ENCODE measurements at places on chromosomes 13 and 19.

- no peak for DNase-seq
These were observed 5.4 kb downstream of the LINGO3 start for GRCh38 chr19:2302319-2303210.

DNA sequence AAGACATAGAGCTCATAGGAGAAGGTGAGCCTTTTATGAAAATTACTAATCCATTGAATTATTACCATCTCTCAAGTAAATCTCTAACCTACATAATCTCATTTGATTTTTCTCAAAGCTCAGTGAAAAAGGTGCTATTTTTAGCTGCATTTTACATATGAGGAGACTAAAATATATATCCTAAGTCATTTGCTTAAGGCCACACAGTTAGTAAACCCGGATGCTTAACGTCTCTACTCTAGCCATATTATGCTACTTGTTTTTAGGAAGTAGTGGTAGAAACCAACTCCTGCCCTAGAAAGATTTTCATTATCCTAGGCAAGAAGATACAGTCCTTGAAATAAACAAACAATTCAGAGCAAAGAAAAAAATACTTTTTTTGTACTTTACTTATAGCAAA, 108.9 kb downstream of the RBM26 start:
- no peak for DNase-seq

DNA sequence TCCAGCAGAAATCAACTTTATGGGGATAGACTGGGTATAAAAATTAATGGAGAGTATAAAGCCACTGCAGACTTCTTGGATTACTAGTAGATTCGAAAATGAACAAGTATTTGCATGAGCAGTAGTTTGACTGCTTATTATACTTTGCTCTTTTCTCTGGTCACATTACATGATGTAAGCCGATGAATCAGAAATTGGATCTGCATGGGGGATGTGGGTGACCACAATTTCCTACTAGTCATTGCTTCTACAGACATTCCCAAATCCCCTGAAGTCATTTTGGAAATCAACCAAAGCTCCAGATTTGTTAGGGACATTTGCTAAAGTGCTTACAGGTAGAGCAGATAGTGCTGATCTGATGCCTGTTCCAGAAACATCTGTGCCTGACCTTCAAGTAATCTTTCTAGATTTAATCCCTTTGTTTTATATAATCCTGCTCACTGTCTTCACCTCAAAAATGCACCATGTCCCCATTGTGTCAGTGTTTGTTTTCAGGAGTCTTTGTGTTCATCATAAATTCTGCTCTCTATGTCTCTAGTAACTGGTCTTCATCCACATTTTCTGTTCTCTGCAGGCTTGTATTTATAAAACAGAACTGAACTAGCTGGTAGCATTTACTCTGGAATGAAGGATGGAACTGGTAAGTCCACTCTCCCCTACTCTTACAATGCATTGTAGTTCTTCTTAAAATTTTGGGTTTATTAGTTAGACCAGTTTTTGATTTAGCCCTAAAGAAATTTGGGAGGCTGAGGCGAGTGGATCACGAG, 201.5 kb upstream of the CSNK1A1L start:
- no peak for DNase-seq

GRCh38 chr13:85798556-85798955, 663 bp downstream of the SLITRK6 start:
- no peak for DNase-seq

DNA sequence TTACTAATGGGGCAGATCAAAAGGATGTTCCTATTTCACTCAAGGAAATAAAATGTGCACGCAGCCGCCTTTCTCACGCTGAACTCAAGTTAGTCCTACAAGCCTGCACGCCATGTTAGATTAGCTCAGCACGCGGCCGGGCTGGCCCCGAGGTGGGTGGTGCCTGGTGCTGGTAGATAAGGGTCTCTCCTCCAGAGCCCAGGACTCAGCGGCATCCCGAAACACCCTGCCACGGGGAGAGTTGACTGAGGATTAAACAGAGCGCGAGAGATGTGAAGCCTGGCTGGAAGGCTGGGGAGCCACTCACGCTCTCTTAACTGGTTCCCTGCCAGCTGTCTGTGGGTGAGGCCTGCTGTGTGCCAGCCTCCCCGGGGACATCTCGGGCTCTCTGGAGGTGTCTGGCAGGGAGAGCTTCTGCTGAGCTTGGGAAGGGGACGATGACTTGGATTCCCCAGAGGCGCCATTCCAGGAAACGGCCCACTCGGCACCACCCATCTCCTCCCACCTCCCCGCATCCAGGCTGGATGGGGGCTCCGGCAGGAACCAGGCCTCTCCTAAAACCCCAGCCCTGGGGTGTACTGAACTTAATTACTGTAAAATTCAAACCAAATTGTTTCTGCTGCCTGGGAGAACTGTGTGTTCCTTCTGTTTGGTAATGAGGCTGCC, 122.2 kb downstream of the KDM4B start:
- DNase-seq = no peak

GRCh38 chr19:19451429-19452242, 46.2 kb downstream of the GATAD2A start:
- peak; percentile 76 for DNase-seq

- DNase-seq = peak; percentile 49
These were observed 24.3 kb downstream of the COLGALT1 start for GRCh38 chr19:17579661-17580244.

DNA sequence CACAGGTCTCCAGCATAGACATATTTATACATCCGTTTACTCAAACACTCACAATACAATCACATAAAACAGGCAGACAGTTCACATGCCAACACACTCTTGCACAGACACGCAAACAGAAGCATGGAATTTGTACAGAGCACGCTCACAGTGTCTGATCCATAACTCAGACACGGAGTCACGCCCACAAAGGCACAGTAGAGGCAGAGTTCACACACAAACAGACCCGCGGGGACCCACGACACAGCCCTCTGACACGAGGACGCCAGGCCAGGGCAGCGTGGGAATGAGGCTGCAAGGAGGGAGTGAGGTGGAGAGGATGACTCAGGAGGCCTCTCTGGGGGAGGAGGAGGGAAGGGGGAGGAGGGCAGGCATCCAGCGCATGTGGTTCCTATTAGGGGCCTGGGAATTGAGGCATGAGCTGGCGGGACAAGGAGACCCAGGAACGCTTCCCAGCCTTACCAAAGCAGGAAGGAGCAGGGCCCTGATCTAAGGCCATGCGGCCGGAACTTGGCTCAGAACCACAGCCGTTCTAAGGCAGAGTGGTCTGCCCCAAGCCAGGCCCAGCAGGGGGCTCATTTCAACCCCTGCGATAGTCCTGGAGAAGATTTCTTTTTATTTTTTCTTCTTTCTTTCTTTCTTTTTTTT, 9.1 kb upstream of the OLFM2 start:
- DNase-seq = no peak

DNA sequence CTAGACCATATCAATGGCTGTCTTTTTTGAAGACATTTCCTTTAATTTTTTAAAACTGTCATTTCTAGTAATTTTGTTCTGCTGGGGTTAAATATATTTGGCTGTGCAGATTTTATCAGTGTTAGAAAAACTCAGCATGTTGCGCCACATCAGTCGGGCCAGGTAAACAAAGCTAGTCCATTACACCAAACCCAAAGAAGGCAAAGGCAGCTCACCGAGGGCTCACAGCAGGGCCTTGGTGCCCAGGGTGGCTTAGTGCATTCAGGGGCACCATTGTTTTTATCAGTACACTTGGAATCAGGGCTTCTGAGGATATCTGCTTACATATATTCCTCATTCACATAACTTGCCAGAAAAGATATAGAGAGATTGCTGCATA, 22.2 kb downstream of the SPATA13 start:
- DNase-seq = no peak

DNA sequence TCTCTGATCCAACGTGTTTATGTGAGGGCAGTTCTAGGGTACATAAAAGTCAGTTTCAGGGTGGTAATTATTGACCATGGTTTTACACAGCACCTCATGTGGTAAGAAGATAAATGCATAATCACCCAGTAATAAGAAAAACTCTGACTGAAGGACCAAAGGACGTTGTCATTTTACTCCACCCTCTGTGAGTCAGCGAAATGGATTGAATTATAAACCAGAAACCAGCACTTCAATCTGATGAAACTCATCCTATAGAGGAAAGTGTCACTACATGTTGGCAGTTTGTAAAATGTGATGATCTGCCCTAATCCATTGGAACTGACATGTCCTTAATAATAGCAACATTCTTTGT, 406.8 kb downstream of the KLF5 start:
- no peak for DNase-seq

- DNase-seq = no peak
These were observed 21.5 kb downstream of the SHISA2 start for GRCh38 chr13:26030331-26030730.

GRCh38 chr13:34587576-34587975, 354.5 kb upstream of the NBEA start:
- no peak for DNase-seq

DNA sequence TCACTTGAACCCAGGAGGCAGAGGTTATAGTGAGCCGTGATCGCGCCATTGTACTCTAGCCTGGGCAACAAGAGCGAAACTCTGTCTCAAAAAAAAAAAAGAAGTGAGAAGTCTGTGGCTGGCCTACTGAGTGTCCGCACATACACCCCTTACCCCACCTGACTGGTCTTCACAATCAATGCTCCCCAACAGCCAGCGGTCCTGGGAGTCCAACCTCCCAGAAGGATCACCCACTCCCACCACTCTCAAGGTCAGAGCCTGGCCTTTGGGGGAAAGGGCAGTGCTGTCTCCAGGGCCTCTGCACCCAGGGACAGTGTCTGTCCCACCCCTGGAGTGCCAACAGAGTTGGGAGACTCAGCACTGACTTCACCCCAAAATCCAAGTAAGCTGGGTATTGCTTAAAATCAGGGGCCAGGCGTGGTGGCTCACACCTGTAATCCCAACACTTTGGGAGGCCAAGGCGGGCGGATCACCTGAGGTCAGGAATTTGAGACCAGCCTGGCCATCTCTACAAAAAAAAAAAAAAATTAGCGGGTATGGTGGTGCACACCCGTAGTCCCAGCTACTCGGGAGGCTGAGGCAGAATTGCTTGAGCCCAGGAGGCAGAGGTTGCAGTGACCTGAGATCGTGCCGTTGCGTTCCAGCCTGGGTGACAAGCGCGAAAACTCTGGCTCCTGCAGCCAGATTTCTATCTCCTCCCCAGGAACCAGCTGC, 2.3 kb upstream of the CD320 start:
- DNase-seq = no peak

DNA sequence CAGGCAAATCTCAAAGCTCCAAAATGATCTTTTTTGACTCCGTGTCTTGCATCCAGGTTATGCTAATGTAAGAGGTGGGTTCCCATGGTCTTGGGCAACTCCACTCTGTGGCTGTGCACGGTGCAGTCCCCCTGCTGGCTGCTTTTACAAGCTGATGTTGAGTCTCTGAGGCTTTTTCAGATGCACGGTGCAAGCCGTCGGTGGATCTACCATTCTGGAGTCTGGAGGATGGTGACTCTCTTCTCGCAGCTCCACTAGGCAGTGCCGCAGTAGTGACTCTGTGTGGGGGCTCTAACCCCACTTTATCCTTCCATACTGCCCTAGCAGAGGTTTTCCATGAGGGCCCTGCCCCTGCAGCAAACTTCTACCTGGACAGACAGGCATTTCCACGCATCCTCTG, 266.8 kb upstream of the GPC6 start:
- DNase-seq = no peak

DNA sequence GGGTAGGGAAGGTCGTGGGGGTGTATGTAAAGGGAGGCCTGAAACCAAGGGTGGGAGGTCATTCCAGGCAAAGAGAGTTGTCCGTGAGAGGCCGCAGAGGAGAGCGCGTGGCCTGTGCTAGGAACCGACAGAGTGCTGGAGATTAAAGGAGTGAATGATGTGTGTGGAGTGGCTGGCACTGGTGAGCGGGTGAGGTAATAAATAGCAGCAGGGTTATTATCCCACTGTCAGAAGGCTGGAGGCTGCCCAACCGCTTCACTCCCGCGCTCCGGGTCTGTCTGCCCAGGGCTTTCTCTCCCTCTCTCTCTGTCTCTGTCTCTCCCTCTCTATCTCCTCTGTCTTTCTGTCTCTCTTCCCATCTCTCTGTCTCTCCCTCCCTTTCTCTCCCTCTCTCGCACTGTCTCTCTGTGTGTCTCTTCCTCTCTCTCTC, 17.4 kb downstream of the ZNF579 start:
- no peak for DNase-seq

DNA sequence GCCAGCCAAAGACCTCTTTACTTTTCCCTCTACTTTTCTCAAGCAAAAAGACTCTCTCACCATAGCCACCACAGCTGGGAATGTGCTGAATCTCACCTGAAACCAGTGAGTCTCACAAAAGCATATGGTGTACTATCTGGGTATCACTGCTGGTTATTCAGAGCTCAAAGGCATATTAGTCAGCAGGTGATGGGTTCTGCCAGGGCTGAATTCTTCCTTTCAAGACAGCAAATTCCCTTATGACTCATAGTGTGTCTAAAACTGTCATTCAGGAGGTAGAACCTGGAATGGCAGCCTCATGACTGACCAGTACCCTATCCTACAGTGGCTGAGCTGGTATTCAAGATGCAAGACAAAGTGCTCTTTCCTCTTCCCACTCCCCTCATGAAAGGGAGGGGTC, 2859.1 kb downstream of the PCDH9 start:
- DNase-seq = no peak

- peak; percentile 29 for DNase-seq
These were observed 287.0 kb downstream of the DCT start for GRCh38 chr13:94192431-94192975.

GRCh38 chr19:40424637-40425449, 949 bp downstream of the SERTAD1 start:
- DNase-seq = peak; percentile 19

DNA sequence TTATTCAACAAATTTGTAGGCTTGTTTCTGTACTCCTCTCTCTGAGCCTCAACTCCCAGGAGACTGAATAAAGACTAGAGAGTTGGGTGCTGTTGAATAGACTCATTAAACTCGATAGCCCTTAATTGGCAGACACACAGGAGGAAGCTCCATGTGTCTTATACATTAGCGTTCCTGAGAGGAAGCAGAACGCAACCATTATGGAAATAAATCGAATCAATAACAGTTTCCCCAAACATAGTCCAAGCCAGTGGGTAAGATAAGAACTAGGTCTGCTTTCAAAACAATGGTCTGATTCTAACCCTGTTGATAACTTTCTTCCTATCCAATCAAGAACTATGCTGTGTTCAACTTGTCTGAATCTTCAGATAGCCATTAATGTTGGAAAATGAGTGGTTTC, 118.1 kb upstream of the FNDC3A start:
- no peak for DNase-seq

DNA sequence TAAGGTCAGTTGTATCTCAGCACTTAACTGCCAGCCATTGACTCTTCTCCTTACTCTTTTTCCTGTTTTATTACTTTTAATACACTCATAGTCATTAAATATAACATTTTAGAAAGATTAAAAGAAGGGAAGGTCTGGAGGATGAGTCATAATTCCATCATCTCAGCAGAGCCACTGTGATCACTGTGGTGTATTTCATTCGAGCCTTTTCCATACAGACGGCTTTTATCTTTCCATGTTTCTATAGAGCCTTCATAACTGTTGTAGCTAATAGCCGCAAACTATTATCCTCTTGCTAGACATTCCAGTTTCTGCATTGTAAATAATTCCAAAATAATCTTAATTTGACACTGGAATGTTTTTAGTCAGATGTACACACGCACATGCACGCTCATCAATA, 4.7 kb upstream of the FLT1 start:
- no peak for DNase-seq
